Bronchial smooth muscle cell (primary cell): ENCODE measurements at places on chromosomes 11 and 22. TPM values are rescaled to one million over a fixed set of nuclear protein-coding genes. Genes with fewer than 3 reads are reported as not detected.

The PGA5 gene
- 0.32 and 2.1 TPM in 2 replicates for total RNA-seq

The DEFB131B gene
- total RNA-seq, result not detected in 2 replicates

The CARNS1 gene
- 0.09 and 0.16 TPM in 2 replicates for total RNA-seq

The GUCY1A2 gene
- total RNA-seq, result under 0.01 TPM in 1 of 2 replicates, not detected in the other

The PNPLA5 gene
- 0.16 TPM in 1 of 2 replicates, not detected in the other for total RNA-seq

The OR2AT4 gene
- not detected in 2 replicates for total RNA-seq

The APOL5 gene
- not detected in 2 replicates for total RNA-seq

The RAG1 gene
- 0.43 and 0.63 TPM in 2 replicates for total RNA-seq

The TBC1D10A gene
- 8.5 and 10.1 TPM in 2 replicates for total RNA-seq

The BIRC2 gene
- total RNA-seq, result 29.9 and 39.1 TPM in 2 replicates

The SGSM1 gene
- not detected in 2 replicates for total RNA-seq

The PRR33 gene
- total RNA-seq, result not detected in 2 replicates

The OR56B1 gene
- total RNA-seq, result under 0.01 TPM in 1 of 2 replicates, not detected in the other

The RASSF10 gene
- total RNA-seq, result 0.09 TPM in 1 of 2 replicates, not detected in the other

The IGF2 gene
- total RNA-seq, result under 0.01 and 0.69 TPM in 2 replicates

The ZFP91 gene
- total RNA-seq, result 17.3 and 28.8 TPM in 2 replicates

The BIK gene
- not detected in 2 replicates for total RNA-seq

The NPAS4 gene
- total RNA-seq, result not detected in 2 replicates

The MS4A12 gene
- total RNA-seq, result not detected in 2 replicates

The NXPE2 gene
- 0.09 TPM in 1 of 2 replicates, not detected in the other for total RNA-seq

The MPZL3 gene
- 0.16 and 0.26 TPM in 2 replicates for total RNA-seq

The TOMM22 gene
- 50.0 and 72.0 TPM in 2 replicates for total RNA-seq

The FAT3 gene
- under 0.01 and 0.16 TPM in 2 replicates for total RNA-seq

The MIOX gene
- total RNA-seq, result not detected in 2 replicates

The SLC1A2 gene
- 2.7 and 7.5 TPM in 2 replicates for total RNA-seq

The CADM1 gene
- 0.26 and 4.6 TPM in 2 replicates for total RNA-seq

The SESN3 gene
- total RNA-seq, result 26.4 and 35.3 TPM in 2 replicates

The SOX6 gene
- 0.32 TPM in 1 of 2 replicates, not detected in the other for total RNA-seq

The HEPHL1 gene
- not detected in 2 replicates for total RNA-seq

The EFEMP2 gene
- total RNA-seq, result 71.1 and 101 TPM in 2 replicates

The CRYBB1 gene
- total RNA-seq, result not detected in 2 replicates

The WNT7B gene
- total RNA-seq, result under 0.01 TPM in 1 of 2 replicates, not detected in the other

The KIF18A gene
- total RNA-seq, result 3.9 and 5.2 TPM in 2 replicates

The SCGB2A2 gene
- not detected in 2 replicates for total RNA-seq

The CAPN1 gene
- total RNA-seq, result 64.3 and 93.6 TPM in 2 replicates

The OR10D3 gene
- not detected in 2 replicates for total RNA-seq

The E2F8 gene
- total RNA-seq, result under 0.01 TPM in 1 of 2 replicates, not detected in the other

The SPINDOC gene
- total RNA-seq, result 6.3 and 6.8 TPM in 2 replicates
